Activated CD8-positive, alpha-beta memory T cell treated with anti-CD3 and anti-CD28 coated beads for 1 hour (primary cell): ENCODE measurements at places on chromosomes 16 and 17.

DNA sequence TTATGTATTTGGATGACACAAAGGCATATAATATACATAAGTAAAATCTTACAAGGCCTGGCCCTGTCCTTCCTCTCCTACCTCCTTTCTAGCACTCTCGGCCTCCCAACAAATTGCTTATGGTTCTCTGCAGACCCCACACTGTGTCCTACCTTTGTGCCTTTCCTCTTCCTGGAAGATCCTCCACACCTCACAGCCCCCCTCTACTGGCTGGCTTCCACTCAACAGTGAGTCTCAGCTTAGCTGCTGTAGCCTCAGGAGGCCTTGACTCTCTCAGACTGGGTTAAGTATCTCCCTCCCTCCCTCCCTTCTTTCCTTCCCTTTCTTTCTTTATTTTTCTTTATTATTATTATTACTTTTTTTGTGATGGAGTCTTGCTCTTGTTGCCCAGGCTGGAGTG, 8.3 kb upstream of the SLC52A1 start:
- no peak for DNase-seq

GRCh38 chr17:81549031-81549557, 3.1 kb downstream of the FAAP100 start:
- DNase-seq: no peak

GRCh38 chr16:18805257-18805773, 4.0 kb upstream of the ARL6IP1 start:
- DNase-seq: no peak

DNA sequence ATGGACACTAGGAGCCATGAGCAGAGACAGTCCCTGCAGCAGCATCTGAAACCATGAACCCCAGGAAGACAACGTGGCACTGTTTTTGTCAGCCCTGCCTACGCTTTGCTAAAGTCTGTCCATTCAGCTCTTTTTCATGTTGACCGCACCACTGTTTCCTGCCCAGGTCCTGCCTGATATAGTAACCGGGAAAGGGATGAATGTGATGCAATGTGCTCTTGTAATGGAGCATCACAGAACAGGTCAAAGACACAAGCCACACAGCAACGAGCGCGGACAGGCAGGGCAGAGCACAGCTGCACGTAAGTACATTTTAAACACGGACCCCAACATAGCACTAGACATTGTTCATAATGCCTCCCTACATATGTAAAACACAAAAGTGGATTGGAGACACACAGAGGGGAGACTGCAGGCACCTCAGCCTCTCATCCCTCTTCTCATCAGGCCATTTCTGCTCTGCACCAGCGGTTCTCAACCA, 16.9 kb upstream of the TNFRSF13B start:
- DNase-seq: no peak

DNA sequence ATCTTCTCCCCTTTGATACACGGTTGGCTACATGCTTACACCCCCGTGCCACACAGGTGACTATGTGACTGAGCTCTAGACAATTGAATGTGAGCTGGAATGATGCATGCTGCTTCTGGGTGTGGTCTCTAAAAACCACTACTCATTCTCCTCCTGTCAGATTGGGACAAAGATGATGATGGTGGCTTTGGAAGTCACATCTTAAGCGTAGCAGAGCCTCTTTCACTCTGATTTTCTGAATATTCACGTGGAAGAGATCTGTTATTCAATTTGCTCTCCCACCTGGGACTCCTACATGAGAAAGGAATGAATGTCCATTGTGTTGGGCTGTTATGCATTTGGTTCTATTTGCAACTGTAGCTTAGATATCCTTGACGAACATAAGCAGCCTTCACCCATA, 763.6 kb upstream of the EEF2KMT start:
- no peak for DNase-seq

DNA sequence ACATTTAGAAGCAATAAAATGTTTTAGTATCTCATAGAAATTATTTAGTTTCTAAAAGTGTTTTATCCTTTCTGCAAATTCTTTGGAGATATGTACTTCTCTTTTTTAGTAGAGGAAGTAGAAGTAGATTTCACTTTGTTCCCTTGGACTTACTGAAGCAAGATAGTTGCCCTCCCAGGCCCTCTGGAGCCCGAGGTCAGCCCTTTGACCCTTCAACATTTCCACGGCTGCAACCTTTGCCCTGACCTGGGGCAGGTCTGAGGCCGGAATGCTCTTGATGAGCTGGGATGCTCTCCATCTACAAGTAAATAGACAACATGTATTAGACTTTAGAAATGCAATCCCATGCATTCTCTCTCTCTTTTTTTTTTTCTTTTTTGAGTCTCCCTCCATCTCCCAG, 167.5 kb downstream of the CDK5R1 start:
- no peak for DNase-seq

DNA sequence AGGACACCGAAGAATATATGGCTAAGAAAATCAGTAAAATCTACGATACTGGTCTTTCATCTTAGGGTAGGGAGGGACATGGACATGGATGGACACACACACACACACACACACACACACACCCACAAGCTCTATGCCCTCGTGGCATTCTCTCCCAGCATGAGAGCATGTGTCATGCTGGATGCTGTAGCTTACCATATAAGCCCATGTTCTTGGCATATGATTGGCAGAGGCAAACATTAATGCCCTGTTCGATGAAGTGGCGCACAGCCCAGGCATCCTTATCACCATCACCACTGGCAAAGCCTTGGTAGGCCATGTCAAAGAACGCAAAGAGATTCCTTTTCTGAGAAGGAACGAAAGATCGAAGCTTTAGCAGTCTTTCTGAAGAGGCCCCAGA, 17.6 kb downstream of the GOT2 start:
- no peak for DNase-seq

GRCh38 chr16:49701065-49701685, 154.7 kb downstream of the ZNF423 start:
- no peak for DNase-seq

DNA sequence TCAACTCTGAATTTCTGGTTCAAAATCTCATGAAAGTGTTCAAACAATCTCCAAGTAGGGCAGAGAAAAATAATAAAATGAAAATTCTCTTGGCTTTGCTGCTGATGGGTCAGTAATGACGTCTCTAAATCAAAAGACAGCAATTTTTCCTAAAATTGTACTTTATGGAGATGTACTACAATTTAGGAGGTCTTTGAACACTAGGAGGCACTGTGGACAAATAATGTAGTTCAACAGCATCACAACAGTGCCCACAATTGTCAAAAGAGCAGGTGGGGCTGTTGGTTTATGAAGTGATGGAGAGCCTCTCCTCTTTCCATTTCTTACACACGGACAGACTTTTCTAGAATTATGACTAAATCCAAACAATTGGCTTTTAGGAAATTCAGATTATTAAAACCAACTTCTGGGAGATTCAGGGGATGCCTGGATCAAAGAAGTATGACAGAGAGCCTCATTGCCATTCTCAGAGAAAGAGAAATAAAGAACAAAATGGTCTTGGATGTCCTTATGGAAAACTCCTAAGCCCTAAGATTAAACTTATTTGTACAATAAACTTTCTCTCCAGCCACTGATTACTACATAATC, 23.8 kb downstream of the EZH1 start:
- DNase-seq: no peak

DNA sequence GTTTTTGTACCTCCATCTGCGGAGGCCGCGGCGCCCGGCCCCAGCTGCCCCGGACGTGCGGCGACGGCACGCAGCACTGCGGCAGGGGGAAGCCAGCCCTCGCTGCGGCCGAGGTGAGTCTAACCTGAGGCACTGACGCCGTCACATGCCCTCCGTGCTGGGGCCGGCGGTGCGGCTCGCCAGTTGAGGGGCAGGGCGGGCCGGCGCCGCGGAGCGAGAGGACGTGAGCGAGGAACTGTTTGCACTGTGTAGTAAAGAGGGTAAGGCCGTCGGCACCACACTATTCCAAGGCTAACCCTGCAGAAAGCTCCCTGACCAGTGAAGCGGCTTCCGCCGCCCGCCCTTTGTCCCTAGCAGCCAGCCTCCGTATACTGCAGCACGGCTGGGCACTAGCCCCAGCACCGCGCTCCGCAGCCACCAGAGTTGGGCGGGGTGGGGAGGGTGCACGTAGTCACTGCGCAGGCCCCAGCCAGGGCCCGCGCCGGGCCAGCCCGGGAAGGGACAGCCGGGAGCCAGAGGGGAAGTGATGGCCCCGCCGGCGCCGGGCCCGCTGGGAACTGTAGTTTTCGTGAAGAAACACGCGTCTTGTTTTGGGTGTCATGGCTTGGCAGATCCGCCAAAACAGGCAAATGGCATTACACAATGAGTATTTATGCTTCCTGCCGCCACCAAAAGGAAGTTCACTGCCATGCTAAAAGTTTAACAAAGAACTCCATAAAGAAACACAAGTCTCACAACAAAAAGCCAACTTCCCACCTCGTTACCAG, 580 bp upstream of the KANSL1 start:
- peak; percentile 91 for DNase-seq

GRCh38 chr17:46915596-46915995, 7.4 kb upstream of the GOSR2 start:
- no peak for DNase-seq

DNA sequence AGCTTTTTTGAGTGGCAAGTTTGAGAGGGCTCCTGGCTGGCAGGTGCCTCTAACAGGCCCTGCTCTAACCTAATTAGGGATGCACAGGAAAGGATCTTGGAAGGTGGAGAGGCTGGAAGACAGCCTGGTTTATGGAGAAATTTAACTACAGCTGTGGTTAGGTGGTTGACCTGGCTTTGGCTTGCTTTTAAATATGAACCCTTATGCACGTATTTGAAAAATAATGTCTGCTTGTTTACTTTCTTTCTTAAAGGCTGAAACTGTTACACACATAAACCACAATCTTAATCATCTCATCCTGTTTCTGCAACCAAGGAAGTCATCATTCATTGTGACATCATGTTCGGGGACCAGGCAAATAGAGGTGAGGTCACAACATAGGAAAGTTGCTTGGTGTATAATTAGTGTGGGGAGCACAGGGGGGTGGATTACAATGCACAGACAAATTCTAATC, 23.1 kb upstream of the DHRS13 start:
- DNase-seq: peak; percentile 9
